ENCODE measurements at places on chromosomes 16 and 17. TPM values are rescaled to one million over a fixed set of nuclear protein-coding genes. Genes with fewer than 3 reads are reported as not detected.

VAT1L gene
- 2.4 TPM for total RNA-seq

OTOP3 gene
- not detected for total RNA-seq

- DNase-seq = peak; percentile 48
- no peaks in the 10 kb centered on the region for H3K27me3 ChIP-seq
- H3K36me3 ChIP-seq = no peaks in the 10 kb centered on the region
- H3K4me3 ChIP-seq = no peak overlapping the region
Observed at GRCh38 chr16:58421529-58421928, 29.3 kb downstream of the GINS3 start.

DNA sequence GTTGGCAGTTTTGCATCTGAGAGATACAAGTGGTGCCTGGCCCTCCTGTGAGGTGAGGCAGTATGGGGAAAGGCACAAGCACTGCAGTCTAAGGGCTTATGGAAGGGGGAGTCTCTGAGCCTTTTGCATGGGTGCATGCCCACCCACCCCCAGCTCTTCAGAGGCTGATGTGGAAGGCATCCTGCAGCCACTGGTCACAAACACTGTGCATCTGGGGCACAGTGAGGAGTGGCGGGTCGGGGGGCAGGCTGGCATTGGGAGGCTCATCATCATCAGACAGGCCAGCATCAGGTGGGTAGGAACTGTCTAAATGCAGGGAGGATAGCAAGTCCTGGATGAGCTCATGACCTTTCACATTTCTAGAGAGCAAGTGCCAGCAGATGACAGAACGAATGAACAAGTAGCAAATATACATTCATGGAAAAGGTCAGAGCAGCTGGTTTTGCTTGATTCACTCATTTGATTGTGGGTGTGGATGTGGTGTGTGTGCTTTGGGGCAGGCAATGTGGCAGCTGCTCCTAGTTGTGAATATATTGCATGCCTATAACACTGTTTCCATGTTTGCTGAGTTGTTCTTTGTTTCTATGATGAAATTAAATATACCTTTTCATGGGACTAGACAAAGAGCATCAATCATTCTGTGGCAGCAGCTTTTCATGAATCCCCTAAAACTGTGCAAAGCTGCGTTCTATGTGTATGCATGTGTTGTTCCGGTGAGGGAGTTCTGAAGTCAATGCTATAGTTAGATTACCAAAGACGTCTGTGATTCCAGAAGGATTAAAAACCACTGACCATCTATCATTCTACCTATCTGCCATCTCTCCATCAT is 29.2 kb downstream of the TRIM25 start:
- no peak overlapping the region for H3K27ac ChIP-seq
- H3K4me1 ChIP-seq = no peaks in the 10 kb centered on the region
- H3K27me3 ChIP-seq = no peaks in the 10 kb centered on the region
- H3K4me3 ChIP-seq = no peak overlapping the region
- no peak for DNase-seq

GRCh38 chr16:31501226-31501965 is 6.8 kb downstream of the RUSF1 start:
- no peaks in the 10 kb centered on the region for H3K27me3 ChIP-seq
- DNase-seq = no peak
- H3K4me1 ChIP-seq = no peaks in the 10 kb centered on the region
- no peak overlapping the region for H3K27ac ChIP-seq

GRCh38 chr17:58242171-58242784 is 3.9 kb downstream of the LPO start:
- no peak overlapping the region for H3K4me3 ChIP-seq
- H3K27ac ChIP-seq = no peak overlapping the region
- no peaks in the 10 kb centered on the region for H3K36me3 ChIP-seq
- no peaks in the 10 kb centered on the region for H3K4me1 ChIP-seq

- no peak overlapping the region for H3K4me3 ChIP-seq
- no peak for DNase-seq
- H3K27ac ChIP-seq = no peak overlapping the region
- no peaks in the 10 kb centered on the region for H3K4me1 ChIP-seq
- no peaks in the 10 kb centered on the region for H3K36me3 ChIP-seq
Observed at GRCh38 chr17:146983-147761, 9.8 kb downstream of the SCGB1C2 start.

DNA sequence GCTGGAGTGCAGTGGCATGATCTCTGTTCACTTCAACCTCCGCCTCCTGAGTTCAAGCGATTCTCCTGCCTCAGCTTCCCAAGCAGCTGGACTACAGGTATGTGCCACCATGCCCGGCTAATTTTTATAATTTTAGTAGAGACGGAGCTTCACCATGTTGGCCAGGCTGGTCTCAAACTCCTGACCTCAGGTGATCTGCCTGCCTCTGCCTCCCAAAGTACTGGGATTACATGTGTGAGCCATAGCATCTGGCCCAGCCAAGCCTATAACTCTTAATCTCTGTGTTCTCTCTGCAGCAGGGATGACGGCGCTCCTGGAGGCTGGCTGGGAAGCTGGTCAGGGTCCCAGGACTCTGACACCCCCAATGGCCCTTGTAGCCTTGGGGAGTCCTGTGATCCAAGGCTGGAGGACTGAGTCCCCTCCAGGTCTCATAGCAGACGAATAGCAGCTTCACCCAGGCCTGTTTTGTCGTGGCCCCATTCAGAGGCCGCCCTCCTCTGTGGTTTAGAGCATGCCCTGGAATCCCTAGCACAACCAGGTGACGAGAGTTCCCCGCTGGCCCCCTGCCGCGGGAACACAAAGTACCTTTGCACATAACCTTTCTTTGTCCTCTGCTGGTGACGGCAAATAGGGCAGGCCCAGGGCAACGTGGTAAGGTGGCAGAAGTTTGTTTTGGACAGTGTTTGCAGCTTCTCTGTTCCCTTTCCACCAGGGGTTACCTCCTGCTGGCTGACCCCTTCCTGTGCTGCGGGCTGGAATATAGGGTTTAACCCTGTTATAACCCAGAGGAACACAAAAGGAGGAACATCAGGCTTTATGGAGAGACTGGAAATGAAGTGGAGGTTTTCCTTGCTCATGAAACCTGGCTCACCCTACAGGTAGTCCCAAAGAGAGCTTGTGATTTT is 43.0 kb upstream of the TOB1 start:
- peak overlapping the region; percentile 69 for H3K27ac ChIP-seq
- H3K4me1 ChIP-seq = peaks cover 27% of the 10 kb centered on the region
- H3K4me3 ChIP-seq = no peak overlapping the region
- no peak for DNase-seq

DNA sequence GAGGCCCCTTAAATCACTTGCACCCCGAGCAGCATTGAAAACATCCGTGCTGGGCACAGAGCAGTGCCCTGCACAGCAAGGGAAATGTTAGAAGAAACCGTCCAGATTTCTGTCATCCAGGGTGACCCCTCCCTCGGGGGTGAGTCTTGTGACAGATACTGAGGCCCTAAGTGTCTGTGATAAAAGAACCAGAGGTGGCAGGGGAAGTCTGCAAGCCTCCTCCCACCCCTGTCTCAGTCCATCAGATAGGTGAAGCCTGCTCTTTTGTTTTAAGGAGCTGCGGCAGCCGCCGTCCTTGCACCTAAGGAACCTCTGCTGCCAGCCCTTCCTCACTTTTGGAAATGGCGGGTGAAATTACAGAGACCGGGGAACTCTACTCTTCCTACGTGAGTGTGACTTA is 845 bp upstream of the NAT9 start:
- peak overlapping the region; percentile 61 for H3K4me3 ChIP-seq
- peak overlapping the region; percentile 57 for H3K27ac ChIP-seq
- no peak for DNase-seq
- H3K4me1 ChIP-seq = peaks cover 7% of the 10 kb centered on the region
- H3K36me3 ChIP-seq = no peaks in the 10 kb centered on the region

- DNase-seq = no peak
- H3K27me3 ChIP-seq = no peaks in the 10 kb centered on the region
- H3K36me3 ChIP-seq = no peaks in the 10 kb centered on the region
Observed at GRCh38 chr16:2979669-2980226, 498 bp downstream of the PKMYT1 start.

GRCh38 chr17:47622180-47622549 is 27.6 kb upstream of the KPNB1 start:
- no peak overlapping the region for H3K4me3 ChIP-seq
- H3K27ac ChIP-seq = peak overlapping the region; percentile 72
- no peaks in the 10 kb centered on the region for H3K27me3 ChIP-seq
- peaks cover 52% of the 10 kb centered on the region for H3K36me3 ChIP-seq

- H3K36me3 ChIP-seq = peaks cover 2% of the 10 kb centered on the region
- peak within 1 kb of the TSS; percentile 100 for H3K27ac ChIP-seq
- H3K27me3 ChIP-seq = no peaks in the 10 kb centered on the region
- DNase-seq = peak; percentile 89
- peak within 1 kb of the TSS; percentile 99 for H3K4me3 ChIP-seq
Observed at GRCh38 chr16:48385253-48386150, at the start of gene SIAH1. TSS of gene SIAH1 (minus strand) at chr16:48385413. CDS start at chr16:48362428, 22,985 bp downstream.

DNA sequence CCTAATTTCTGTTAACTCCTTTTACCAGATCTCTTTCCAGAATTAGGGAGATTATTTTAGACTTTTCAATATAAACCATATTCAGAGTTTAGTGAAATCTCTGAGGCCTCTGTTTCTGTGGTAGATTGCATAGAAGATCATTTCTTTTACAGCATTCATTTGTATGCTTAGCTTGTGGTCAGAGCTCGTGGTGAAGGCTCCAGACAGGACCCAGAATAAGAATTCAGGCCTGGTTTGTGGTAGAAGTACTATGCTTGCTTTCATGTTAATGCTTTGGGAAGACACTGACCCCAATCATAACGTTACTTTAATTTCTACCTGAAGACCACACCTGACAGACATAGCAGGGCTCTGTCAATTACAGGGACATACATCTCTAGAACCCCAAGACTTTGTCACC is 258.1 kb downstream of the FTO start:
- no peaks in the 10 kb centered on the region for H3K36me3 ChIP-seq
- no peak overlapping the region for H3K4me3 ChIP-seq
- peak overlapping the region; percentile 3 for H3K27ac ChIP-seq
- no peaks in the 10 kb centered on the region for H3K27me3 ChIP-seq

DNA sequence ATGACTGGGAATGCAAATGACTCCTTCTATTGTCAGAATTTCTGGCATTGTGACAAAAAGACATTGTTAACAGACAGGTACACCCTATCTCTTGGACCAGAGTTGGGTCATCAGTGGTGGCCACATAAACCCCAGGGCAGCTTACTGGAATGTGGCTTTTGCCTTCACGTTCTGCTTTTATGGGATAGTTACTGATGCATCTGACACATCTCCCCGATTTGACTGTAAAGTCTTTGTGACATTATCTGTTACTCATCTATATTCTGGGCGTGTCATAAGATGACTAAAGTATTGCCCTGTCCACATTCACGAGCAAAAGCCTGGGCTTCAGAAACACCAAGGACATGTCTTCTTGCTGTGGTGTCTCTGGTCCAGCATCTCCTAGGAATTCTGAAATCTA is 18.7 kb upstream of the AQP8 start:
- H3K4me3 ChIP-seq = no peak overlapping the region
- no peaks in the 10 kb centered on the region for H3K27me3 ChIP-seq
- no peak overlapping the region for H3K27ac ChIP-seq
- peaks cover 3% of the 10 kb centered on the region for H3K4me1 ChIP-seq

- peaks cover 6% of the 10 kb centered on the region for H3K36me3 ChIP-seq
- no peak overlapping the region for H3K4me3 ChIP-seq
- no peak overlapping the region for H3K27ac ChIP-seq
- H3K4me1 ChIP-seq = no peaks in the 10 kb centered on the region
- no peaks in the 10 kb centered on the region for H3K27me3 ChIP-seq
Observed at GRCh38 chr17:1470755-1471462, 14.9 kb upstream of the CRK start.

DNA sequence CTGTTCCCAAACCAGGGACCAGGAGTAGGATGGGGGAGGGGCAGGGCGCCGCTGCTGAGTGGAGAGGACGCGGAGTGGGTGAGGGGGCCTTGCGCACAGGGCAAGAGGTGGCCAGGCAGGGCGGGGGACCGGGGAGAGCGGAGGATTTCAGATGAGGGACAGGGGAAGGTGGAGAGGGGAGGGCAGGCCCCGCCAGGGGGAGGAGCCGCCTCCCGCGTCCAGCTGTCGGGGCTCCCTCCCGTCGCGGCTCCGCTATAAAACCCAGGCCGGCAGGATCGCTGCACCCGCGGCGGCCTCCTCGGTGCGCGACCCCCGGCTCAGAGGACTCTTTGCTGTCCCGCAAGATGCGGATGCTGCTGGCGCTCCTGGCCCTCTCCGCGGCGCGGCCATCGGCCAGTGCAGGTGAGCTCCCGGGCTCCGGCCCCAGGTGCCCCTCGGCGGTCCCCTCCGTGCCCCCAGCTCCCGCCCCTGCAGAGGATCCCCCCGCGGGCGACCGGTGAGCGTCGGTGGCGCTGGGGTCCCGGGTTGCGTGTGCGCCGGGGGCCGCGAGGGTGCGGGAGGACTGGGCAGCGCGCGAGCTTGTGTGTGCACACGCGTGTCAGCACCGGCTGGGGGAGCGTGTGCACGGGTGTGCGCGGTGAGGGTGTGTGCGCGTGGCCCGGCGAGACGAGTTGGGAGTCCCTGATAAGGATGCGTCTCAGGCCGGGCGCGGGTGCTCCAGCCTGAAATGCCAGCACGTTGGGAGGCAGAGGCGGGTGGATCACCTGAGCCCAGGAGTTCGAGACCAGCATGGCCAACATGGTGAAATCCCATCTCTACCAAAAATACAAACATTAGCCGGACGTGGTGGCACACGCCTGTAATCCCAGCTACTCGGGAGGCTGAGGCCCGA is at the start of gene CA4:
Gene CA4 (plus strand): TSS at position 283 of the 892 bp plus-strand sequence. CDS start 62 bp downstream, at position 345.
- no peaks in the 10 kb centered on the region for H3K36me3 ChIP-seq
- peaks cover 5% of the 10 kb centered on the region for H3K4me1 ChIP-seq
- H3K27ac ChIP-seq = no peak within 1 kb of the TSS
- no peak for DNase-seq

DNA sequence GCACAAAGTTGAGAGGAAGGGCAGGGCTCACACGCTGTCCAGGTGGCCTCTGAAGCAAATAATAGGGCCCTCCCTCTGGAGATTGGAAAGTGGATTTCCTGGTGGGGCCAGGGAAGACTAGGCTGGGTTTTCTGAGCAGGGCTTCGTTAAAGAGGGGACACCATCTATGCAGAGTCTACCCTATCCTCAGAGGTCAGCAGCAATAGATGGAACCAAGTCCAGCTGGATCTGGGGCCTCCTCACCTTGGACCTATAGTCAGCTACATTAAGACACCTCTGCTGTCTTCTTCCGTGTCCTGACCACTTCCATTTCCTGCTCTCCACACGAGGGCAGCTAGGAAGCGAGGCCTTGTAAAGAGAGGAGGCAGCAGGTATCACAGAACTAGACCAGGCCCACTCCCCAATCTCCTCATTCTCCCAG is 14.7 kb upstream of the ST6GALNAC1 start:
- H3K36me3 ChIP-seq = no peaks in the 10 kb centered on the region
- peaks cover 4% of the 10 kb centered on the region for H3K4me1 ChIP-seq
- H3K27ac ChIP-seq = no peak overlapping the region
- no peak for DNase-seq
